ENCODE measurements at places on chromosomes 6 and 20. TPM values are rescaled to one million over a fixed set of nuclear protein-coding genes. Genes with fewer than 3 reads are reported as not detected.

APCDD1L gene
- total RNA-seq: not detected

GPR6 gene
- not detected for total RNA-seq

CCDC170 gene
- total RNA-seq: 0.59 TPM

DNA sequence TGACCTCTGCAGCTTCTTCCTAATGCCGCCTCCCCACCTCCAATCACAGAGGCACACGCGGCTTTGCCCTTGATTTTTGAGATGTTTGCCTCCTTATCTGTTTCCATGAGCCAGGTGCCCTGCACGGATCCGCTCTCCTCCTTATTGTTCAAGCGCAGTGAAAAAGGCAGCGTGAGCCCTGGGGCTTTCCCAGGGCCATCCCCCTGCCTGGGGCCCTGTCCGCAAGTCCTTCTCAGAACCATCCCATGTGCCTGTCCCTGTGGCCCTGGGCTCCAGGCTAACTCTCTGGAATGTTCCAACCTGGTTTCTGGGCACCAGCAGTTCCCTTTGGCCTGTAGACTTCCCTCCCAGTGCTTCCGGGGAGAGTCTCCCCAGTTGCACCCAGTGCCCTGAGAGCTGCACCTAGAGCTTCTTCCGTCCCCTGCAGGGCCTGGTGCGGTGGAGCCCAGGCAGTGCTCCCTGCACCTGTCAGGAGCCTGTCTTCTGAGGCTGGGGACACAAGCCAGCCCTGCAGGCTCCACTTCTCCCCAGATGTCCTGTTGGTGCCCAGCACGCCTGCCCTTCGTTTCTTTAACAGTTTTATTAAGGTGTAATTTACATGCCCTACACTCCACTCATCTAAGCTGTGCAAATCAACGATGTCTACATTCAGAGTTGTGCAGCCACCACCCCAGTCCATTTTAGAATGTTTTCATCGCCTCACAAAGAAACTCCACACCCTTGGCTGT lies 330.3 kb downstream of the CDH4 start:
- DNase-seq: no peak

DNA sequence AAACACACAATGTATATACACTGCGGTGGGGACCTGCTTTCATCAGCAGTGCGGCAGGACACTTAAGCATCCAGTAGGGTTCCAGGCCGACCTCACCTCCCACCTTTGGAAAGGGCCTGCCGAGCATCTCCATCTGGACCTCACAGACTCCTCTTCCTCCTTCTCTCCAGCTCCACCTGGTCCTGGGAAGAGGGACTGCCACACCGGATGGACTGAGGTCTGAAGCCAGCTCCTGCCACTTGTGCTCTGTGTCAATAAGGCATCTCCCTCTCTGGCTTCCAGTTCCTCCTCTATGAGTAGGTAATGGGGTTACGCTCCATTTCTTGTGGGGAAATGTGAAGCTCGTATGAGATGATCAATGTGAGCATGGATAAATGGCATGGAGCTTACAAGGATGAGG lies 19.1 kb upstream of the NNAT start:
- DNase-seq: no peak

DNA sequence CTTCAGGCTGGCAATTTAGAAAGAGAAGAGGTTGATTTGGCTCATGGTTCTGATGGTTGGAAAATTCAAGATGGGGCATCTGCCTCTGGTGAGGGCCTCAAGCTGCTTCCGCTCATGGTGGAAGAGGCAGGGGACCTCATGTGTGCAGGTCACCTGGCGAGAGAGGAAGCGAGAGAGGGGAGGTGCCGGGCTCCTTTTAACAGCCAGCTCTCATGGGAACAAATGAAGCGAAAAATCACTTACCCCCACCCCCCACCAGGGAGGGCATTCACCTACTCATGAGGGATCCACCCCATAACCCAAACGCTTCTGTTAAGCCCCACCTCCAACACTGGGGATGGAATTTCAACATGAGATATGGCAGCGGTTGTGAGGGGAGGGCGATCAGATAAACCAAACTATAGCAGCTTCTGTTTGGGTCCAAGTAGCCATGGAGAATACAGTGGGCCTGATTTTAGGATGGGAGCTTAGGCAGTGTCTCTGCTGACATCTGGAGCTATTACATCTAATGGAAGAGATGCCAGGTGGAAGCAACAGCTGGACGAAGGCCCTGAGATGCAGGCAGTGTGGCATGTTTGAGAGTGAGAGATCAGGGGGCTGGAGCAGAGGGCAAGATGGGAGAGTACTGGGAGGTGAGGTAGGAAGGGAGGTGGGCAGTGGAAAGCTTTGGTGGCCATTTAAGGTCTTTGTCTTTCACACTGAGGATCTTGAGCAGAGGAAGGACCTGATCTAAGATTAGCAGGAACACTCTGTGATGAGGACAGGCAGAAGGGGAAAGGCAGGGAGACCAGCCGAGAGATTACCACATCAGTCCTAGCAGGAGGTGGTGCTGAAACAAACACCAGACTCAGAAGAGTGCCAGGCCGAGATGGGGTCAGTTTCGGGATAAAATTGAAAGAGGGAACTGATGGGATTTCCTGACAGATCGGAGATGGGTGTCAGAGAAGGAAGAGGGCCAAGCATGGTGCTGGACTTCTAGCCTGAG lies 161.8 kb downstream of the NFATC2 start:
- no peak for DNase-seq

DNA sequence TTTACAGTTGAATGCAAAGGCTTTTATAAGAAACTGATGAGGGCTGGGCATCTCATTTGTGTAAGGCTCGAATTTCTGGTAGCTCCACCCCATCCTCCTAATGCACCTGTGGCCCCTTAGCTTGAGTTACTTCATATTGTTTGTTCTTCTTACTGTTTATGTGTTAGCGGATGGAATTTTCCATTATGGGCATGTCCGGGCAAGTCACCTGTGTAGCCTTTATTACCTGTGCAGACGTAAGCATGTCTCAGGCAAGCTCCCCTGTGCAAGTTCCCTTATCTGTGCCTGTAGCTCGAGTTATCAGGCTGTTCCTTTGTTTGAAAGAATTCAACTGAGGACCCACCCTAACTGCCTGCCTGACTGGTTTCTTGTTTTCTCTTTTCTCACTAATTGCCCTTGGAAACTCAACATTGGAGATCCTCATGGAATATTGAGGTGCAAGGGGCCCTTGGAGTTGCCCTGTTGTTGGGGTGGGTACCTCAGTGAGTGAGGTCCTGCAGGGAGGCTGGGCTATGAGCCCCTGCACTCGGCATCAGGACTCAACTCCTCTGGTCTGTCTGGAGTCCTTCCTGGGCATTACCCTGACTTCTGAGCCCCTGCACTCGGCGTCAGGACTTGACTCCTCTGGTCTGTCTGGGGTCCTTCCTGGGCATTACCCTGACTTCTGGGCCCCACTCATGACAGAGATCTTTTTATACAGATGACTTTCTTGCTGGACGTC lies 207.9 kb upstream of the SULF2 start:
- no peak for DNase-seq

All from liver (tissue), 10 donors.